Stimulated activated CD8-positive, alpha-beta memory T cell treated with anti-CD3 and anti-CD28 coated beads, Interleukin-7, amount 100 ng/mL, for 48 hours (primary cell): ENCODE measurements at places on chromosomes 7 and 10.

DNA sequence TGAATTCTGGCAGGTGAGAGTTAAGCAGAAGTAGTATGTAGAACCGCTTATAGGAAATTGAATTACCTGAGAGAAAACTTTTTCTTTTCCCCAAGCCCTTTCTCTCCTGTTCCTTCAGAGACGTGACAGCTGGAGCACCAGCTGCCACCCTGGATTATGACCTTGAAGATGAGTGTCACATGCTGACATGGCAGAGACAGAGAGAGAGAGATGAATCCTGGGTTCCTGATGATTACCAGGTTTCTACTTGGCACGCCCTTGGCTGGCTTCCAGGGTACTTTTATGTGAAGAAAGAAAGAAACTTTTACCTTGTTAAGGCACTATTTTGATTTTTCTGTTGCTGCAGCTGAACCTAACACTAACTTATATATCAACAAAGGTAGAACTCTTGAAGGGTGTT, 99.9 kb downstream of the GPR26 start:
- no peak for DNase-seq

- DNase-seq, result no peak
Measured at GRCh38 chr7:4225881-4226523, 456.1 kb upstream of the FOXK1 start.

DNA sequence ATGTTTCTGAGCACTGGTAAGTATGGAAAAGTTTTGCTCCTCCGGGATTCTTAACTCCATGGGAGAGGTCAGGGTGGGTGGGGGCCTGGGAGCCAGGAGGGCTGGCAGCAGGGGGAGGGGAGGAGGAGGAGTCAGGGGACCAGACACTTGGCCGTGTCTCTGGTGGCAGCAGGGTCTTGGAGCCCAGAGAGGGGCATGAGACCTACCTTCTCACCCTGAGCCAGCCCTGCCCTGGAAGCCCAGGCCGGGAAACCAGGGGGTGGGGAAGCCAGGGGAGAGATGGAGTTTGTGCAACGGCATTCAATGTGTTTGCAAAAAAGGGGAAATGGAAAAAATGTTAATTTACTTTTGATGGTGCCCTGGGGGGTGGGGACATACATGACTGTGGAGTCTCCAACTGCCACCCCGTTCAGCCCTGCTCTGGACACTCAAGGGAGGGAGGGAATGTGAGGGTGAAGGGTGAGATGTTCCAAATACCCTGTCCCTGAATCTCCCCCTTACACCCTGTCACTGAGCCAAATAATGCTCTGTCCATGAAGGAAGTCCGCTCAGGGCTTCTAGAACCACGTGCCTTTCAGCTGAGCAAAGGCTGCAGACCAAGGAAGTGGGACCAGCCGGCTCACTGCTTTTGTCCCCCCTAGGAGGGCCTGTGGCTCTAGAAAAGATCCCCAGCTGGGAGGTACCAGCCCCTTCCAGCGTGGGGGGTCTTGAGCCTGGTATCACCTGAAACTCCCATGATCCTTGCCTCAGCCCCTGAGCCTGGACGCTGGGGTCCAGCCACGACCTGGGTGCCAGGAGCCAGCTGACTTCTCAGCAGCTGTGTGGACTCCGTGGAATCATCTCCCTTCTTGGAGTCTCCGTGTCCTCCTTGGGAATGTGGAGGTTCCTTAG, 48.3 kb downstream of the TMEM270 start:
- DNase-seq, result no peak

DNA sequence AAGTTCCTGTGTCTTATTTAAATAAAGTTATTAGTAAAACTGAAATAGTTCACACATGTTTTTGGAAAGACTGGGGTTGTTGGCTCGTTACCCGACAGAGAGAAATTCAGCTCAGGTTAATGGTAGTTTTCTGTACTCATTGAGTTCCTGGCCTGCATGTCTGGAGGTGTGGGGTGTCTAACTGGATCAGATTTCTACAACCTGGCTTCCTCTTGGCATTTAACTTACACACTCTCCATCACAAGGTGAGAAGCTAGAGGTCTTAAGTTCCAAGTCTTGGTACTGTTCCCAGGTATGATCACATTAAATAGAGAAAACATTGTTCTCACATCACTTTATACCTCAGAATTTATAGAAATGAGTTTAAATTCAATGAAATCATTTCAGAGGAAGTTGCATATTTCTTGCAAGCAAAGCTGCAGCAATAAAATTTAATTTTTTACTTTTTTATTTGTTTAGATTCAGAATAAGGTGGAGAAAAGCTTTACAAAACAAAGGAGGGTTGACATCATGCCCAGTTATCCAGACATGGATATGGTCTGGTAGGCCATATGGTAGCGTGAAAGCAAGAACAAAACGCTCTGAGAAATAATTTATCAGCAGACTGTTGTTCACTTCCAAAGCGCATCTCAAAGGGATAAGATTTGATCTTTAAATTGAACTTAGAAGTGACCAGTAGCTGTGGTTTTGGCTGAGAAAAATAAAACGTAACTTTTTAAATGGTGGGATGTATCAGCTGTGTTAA, 120.6 kb downstream of the GLCCI1 start:
- no peak for DNase-seq

GRCh38 chr7:105655500-105656380, 74.4 kb upstream of the EFCAB10 start:
- no peak for DNase-seq

DNA sequence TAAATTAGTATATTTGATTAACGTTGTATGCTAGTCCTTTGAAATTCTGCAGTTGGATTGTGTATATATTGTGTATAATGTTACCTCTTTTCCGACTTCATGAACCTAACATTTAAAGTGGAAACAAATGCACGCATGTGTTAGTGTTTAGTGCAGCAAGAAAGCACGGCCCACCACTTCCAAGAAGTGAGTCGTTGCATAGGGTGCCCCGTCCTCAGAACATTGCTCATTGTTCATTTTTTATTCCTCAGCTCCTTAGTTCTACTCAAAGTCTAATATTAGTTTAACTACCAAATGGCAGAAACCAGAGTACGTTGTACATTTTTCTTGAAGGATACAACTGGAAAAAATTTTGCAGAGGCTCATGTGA, 407.6 kb downstream of the AUTS2 start:
- DNase-seq, result no peak

DNA sequence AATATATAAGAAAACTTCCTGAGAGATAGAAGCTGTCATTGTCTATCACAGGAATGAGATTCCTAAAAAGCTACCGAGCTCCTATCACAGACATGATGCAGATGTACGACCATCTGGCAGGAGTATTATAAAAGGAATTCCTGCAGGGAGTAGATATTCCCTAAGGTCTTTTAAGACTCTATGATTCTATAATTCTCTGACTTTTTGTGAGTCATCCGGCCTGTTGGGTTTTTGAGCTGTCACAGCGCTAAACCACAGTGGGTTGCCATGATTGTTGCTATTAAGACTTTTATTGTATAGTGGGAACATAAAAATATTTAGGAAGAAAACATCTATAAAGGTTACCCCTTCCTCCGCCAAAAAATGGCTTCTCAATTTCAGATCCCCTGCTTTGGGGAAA, 223.4 kb downstream of the BMPER start:
- no peak for DNase-seq

DNA sequence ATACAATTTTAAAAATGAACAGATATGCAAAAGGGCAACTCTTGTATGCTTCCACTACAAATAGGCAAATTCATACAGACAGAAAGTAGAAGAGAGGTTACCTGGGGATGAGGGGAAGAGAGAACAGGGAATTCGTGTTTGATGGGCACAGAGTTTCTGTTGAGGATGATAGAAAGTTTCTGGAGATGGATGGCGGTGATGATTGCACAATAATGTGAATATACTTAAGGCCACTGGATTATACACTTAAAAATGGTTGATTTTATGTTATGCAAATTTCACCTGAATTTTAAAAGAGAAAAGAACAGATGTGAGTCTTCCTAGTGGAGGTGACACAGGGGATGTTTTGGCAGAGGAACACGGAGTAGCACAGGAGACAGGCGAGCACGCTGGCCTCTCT, 89.3 kb downstream of the TEX36 start:
- no peak for DNase-seq

- peak; percentile 2 for DNase-seq
Measured at GRCh38 chr10:101441541-101442455, 87.8 kb downstream of the BTRC start.

DNA sequence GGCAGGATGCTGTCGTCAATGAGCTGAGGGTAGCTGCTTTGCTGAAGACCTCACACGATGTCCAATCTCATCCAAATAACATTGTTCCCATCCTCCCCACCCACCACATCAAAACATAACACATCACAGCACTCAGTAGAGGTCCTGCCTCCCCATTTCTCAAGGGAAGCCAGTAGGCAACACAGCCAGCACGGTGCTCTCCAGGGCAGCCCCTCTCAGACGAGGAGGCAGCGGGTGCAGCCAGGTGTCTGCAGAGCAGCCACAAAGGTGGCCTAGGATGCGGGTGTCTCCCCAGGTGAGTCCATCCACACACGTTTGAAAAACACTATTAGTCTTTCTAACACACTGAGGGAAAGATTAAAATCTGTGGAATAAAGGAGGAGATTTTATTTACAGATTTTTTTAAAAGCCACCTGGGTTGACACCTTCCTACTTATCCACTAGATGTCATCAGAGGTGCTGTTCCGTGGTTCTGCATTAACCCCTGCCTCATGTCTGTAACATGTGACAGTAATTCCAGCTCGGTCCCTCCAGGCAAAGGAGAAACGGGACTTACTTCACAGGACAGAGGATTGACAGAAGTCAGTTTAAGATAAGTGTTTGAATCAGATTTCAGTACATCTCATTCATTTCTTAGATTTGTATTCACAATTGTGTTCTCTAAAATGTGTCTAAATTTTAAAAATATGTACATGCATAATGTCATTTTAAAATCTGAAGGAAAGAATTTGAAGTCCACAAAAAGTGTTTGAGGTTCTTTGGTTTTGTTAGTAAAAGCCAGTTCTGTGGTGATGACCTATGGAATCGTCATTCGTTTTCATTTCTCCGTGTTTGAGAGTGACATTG, 68.0 kb downstream of the LANCL2 start:
- DNase-seq, result no peak

GRCh38 chr7:74216361-74216761, 6.6 kb downstream of the LAT2 start:
- no peak for DNase-seq

GRCh38 chr7:2198206-2198605, 34.5 kb downstream of the MAD1L1 start:
- no peak for DNase-seq

GRCh38 chr7:146004805-146005204, 111.8 kb upstream of the CNTNAP2 start:
- no peak for DNase-seq

DNA sequence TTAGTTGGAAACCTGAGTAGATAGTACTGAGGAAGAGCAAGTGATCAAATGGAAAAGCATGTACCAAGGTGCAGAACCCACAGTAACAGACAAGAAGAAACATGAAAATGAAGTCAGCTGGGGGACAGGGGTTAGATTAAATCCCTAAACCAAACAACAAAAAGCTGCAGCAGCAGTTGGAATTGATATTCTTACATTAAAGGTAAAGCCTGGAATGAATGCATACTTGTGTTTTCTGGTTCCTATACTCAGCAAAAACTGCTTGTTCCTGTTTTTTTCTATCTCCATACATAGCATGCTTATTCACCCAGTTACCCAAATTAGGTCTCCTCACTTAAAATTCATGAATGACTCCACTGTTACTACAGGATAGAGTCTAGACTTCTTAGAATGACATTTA, 92.4 kb downstream of the TPST1 start:
- no peak for DNase-seq

GRCh38 chr7:64946772-64947171, 43.7 kb downstream of the ZNF273 start:
- DNase-seq, result no peak

GRCh38 chr10:108425283-108425964, 1260.9 kb upstream of the SORCS1 start:
- no peak for DNase-seq

DNA sequence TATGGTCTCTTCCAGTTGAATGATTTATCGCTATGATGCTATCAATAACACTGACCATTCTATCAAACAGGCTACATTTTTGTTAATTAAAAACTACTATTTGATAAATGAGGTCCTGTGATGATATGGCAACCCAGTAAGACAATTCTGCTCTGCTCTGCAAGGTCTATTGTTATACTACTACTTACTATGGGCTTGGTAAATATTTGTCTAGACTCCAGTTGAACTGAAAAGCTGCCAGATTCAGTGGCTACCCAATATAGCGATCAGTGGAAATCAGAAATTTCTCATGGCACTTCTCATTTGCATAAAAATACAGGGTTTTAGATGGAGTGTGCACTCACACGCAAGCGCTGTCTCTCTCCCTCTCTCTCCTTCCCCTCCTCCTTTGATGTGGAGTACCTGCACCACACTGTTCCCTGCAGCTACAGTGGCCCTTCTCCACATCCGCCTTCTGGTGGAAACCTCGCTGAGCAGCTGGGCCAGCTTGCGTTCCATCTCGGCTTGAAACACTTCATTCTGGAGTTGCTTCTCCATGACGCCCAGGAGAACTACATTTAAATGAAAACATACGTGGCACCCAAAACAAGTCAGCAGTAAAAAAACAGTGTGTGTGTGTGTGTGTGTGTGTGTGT, 77.9 kb downstream of the KIAA1549 start:
- peak; percentile 58 for DNase-seq

- DNase-seq, result peak; percentile 20
Measured at GRCh38 chr7:130838738-130839137, 104.7 kb upstream of the KLF14 start.

GRCh38 chr7:35716038-35716803, 21.3 kb upstream of the HERPUD2 start:
- DNase-seq, result no peak

DNA sequence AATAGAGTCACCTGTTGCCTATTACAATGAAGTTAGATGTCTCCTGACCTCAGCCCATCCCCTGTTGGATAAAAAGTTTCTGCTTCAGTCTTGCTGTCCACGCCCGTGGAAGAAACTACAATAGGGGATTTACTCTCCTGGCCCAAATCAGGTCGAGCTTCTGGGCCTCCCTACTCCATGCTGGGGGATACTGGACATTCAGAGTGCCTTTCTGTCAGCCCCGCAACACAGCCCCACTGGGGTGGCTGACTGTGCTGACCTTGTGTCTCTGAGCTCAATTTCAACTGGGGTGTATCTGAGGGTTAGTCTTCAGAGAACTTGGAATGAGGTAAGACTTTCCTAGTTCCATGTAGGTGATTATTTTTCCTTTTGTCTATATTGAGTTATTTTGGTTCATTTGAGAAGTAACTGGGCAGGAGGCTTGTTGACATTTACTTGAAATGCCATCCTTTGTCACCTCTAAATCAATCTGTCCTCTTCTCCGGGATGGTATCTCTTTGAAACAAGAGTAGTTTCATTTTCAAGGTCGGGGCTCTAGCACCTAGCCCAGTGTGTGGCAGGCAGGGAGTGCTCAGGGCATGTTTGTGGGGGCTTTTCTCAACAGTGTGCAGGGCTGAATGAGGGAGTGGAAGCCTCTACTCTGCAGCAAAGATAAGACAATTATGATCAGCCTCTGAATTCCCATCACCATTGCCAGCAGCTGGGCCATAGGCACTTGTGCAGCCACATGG, 17.7 kb upstream of the CXCL12 start:
- no peak for DNase-seq

GRCh38 chr7:50068850-50069551, 24.0 kb downstream of the ZPBP start:
- DNase-seq, result no peak
